Thoracic aorta (tissue), 2 donors: ENCODE measurements at places on chromosomes 12 and 14.

DNA sequence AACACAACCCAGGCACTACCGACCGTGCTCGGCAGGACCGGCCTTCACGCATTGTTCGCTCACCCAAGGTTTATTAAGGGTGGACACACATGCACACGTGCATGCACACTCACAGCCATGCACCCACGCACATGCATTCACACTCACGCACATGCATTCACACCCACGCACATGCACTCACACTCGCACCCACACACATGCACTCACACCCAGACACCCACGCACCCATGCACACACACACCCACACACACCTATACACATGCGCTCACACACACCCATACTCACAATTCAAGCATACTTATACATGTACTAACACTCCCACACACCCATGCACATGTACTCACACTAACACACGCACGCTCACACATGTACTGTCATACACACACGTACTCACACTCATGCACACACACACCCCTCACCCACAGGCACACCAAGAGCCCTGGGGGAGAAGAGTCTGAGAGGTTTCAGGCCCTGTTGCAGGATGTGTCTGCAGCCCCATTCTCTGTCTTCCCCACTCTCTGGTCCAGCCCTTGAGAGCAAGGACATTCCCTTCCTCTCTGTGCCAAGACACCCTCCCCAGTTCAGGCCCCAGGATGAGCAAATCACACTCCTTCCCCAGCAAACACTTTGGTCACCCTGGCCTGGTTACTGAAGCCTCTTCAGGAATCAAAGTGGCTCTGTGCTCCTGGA, 49.4 kb upstream of the BCL11B start:
- no peaks in the 10 kb centered on the region for H3K4me1 ChIP-seq
- DNase-seq = no peak
- no peak overlapping the region for H3K27ac ChIP-seq
- no peaks in the 10 kb centered on the region for H3K27me3 ChIP-seq
- no peaks in the 10 kb centered on the region for H3K36me3 ChIP-seq

GRCh38 chr14:93073358-93073707, 42.4 kb downstream of the ITPK1 start:
- no peak overlapping the region for H3K27ac ChIP-seq
- no peaks in the 10 kb centered on the region for H3K27me3 ChIP-seq
- H3K4me1 ChIP-seq = peaks cover 5% of the 10 kb centered on the region
- H3K4me3 ChIP-seq = no peak overlapping the region
- DNase-seq = no peak

DNA sequence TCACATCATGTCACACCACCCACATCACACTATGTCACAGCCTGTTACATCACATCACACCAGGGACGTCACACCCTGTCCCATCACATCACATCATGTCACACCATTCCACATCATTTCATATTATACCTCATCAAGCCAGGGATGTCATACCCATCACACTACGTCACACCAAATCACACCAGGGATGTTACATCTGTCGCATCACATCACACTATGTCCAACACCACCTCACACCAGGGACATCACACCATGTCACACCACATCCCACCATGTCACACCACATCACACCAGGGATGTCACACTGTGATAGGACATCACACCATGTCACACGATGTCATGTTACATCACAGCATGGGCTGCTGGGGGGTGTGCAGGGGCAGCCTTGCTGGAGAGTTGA, 110.6 kb downstream of the TMEM121 start:
- no peaks in the 10 kb centered on the region for H3K27me3 ChIP-seq
- peaks cover 9% of the 10 kb centered on the region for H3K4me1 ChIP-seq

GRCh38 chr14:34596891-34597290, 33.1 kb downstream of the SNX6 start:
- peaks cover 3% of the 10 kb centered on the region for H3K4me1 ChIP-seq
- no peak overlapping the region for H3K27ac ChIP-seq
- DNase-seq = no peak

GRCh38 chr12:47534695-47535094, 171.1 kb downstream of the RPAP3 start:
- H3K36me3 ChIP-seq = no peaks in the 10 kb centered on the region
- H3K4me1 ChIP-seq = no peaks in the 10 kb centered on the region
- DNase-seq = no peak
- no peaks in the 10 kb centered on the region for H3K27me3 ChIP-seq
- H3K27ac ChIP-seq = no peak overlapping the region
- no peak overlapping the region for H3K4me3 ChIP-seq

GRCh38 chr14:74160763-74161162, 76.0 kb downstream of the LIN52 start:
- no peaks in the 10 kb centered on the region for H3K4me1 ChIP-seq
- H3K27ac ChIP-seq = no peak overlapping the region
- no peak for DNase-seq
- no peak overlapping the region for H3K4me3 ChIP-seq
